Stimulated activated naive CD4-positive, alpha-beta T cell (primary cell): ENCODE measurements at places on chromosomes 7 and 10.
A peak's percentile ranks its signal among the peaks of the same experiment; 100 is the strongest.

GRCh38 chr10:83990126-83990525 lies 149.2 kb upstream of the GHITM start:
- no peak for DNase-seq

DNA sequence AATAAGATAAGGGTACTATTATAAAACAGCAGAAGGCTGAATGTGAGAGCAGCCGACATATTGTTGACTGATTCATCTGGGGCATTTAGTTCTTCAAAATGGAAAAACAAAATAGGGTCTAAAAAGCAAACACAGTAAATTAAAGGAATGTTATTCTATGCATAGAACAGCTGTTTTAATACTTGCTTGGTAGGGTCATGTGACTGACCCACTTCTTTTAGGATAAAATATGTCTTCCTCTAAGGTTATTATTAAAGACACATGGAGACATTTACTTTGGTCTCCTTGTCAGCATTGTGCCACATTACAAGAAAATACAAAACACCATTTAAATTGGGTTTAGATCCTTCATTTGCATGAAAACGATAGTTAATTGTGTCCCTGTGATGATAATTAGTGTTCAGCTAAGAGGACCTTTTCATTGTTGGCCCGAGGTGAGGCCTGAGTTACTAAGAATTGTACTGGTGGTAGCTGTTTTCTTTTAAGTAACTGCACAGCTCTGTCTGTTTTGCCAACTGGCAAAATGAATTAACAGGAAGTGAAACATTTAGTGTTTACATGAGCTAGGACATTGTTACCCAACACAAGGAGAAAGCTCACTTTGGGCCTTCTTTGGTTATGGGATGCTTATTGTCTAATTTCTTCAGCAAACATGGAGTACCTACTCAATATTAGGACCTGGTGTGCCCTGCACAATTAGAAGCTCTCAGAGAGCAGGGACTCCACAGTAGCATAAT lies 764.4 kb downstream of the LRMDA start:
- no peak for DNase-seq

GRCh38 chr10:4213441-4213840 lies 428.4 kb upstream of the KLF6 start:
- DNase-seq, result no peak

GRCh38 chr10:128001363-128001745 lies 94.5 kb downstream of the PTPRE start:
- no peak for DNase-seq

GRCh38 chr10:44636625-44637024 lies 251.7 kb upstream of the CXCL12 start:
- DNase-seq, result no peak

- DNase-seq, result no peak
Measured at GRCh38 chr7:3301449-3301731, 338 bp downstream of the SDK1 start.

GRCh38 chr10:73840403-73841060 lies 29.1 kb upstream of the NDST2 start:
- DNase-seq, result no peak

- DNase-seq, result no peak
Measured at GRCh38 chr10:77157248-77158019, 480.2 kb downstream of the KCNMA1 start.

- DNase-seq, result no peak
Measured at GRCh38 chr10:80132299-80133139, at the start of gene PLAC9. TSS of gene PLAC9 (plus strand) at chr10:80132730. CDS start at chr10:80132763, 33 bp downstream.

DNA sequence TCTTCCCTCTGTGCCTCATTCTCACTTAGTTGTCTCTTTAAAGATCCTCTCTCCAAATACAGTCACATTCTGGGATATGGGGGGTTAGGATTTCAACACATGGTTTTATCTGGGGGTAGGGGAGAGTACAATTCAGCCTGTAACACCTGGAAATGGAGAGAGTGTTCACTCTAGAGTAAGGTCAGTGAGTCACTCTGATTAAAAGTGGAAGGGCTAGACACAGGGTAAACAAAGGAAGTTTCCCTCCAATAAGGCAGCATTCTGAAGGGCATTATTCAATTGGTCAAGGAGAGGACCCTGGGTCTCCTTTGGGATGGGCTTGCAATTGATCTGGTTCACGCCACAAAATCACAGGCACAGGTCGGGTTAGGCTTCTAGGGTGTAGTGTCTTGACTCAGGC lies 232.8 kb upstream of the NPSR1 start:
- no peak for DNase-seq

DNA sequence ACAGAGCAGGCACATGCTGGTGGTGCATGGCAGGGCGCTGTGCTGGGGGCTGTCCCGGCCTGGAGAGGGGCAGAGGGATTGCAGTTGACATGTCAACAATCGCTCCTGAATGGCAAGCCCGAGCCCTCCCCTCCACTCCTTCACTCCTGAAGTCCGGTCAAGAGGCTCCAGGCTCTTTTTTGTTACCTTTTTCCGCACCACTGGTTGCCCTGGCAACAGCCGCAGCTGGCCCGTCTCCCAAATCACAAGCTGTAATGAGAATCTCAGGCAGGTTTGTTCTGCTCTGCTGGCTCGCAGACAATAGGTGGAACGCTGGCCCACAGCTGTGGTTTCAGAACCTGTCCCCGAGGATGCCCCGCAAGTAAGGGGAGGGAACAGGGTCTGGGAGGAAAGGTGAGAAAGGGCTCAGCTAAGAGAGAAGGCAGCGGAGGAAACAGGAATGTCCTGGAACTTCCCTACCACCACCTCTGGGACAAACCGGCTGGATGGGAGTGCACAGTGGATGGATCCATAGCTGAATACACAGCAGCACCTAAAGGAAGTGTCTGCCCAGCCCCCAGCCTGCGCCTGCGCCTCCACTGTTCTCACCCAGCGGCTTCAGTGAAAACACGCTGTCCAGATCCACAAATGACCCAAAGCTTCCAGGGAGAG lies 58.9 kb downstream of the CALML3 start:
- DNase-seq, result no peak

DNA sequence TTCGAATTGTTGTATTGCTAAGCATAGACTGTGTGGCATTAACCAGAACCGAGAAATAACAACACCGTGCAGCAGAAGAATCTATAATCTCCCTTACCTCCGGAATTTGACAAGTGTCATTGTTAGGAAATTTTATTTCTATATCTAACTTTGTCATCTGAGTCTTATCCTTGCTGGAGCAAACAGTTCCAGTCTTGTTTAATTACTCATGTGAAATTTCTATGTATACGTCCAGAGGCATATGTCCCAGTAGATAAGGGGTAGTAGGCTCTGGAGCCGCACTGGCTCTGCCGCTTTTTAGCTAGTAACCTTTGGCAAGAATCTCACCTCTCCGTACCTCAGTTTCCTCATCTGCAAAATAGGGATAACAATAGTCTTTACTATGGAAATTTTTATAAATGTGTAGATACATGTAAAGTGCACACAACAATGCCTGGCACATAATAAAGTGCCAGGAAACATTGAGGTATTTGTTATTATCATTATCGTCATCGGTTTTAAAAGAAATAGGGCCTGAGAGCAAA lies 228.6 kb downstream of the VTI1A start:
- no peak for DNase-seq

- DNase-seq, result no peak
Measured at GRCh38 chr10:79494871-79495705, 17.2 kb upstream of the EIF5AL1 start.

DNA sequence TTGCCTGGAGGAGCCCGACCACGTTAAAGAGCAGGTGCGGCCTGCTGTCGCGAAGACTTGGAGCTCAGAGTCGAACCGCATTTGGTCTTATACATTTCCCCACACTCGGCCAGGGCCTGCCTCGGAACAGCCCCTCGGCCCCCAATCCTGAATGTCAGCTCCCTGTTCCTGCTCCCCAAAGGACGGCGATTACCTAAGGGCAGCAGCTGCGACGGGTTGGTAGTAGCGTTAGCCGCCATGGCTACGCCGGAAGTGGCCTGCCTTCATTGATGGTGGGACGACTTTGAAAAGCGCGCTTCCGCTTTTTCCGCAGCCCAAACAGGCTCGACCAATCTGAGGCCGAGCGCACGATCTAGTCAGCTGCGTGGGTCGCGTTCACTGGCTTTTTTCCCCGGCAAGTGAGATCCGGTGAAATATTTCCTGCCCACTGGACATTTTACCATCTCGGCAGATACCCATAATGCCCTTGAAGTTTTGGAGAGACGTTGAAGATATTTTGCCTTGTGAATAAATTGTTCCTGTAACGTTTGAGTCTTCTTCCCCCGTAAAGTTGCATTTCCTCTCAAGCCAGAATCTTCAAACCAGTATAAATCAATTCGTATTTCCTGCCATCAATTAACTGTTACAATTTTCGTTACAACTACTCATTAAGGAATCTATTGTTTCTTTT lies at the start of gene LSM5:
Gene LSM5, minus strand, starts transcription at position 254 of the 670 bp plus-strand sequence. Its CDS starts 15 bp downstream, at position 239.
- peak; percentile 91 for DNase-seq

- DNase-seq, result no peak
Measured at GRCh38 chr10:129810-130209, 5.4 kb upstream of the ZMYND11 start.

DNA sequence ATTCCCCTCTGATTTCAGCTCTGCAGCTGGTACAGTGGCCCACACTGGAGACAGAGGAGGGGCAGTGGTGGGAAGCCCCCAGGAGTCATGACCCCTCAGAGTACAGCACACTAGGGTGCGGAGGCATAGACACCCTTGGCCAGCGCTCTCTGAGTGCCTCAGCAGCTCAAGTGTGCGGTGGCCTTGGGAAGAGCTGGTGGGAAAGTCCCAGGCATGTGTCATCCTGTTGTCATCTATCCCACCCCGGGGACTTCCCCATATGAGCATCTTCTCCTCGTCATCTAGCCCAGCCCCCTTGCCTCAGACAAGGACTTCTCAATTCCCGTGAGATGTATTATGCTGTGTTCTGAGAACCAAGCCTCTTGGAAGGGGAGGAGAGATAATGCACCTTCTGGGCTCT lies 15.6 kb upstream of the PPIF start:
- DNase-seq, result peak; percentile 8

- DNase-seq, result no peak
Measured at GRCh38 chr10:7580520-7580919, 86.2 kb downstream of the ITIH5 start.

- DNase-seq, result no peak
Measured at GRCh38 chr10:35555962-35556930, 48.9 kb upstream of the GJD4 start.

DNA sequence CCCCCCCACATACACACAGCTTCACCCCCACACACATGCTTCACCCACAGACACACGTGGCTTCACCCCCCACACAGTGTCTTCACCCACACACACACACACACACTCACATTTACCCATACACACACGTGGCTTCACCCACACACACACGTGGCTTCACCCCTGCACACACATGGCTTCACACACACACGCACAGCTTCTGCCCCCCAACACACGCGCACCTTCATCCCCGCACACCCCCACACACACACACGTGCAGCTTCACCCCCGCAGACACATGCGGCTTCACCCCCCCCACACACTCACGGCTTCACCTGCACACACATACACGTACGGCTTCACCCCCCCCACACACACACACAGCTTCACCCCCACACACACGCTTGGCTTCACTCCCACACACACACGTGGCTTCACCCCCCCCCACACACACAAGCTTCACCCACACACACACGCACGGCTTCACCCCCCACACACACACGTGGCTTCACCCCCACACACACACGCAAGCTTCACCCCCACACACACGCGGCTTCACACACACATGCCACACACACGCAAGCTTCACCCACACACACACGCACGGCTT lies 82.4 kb downstream of the NKX6-2 start:
- no peak for DNase-seq

- no peak for DNase-seq
Measured at GRCh38 chr7:158396982-158397862, 190.4 kb downstream of the PTPRN2 start.

DNA sequence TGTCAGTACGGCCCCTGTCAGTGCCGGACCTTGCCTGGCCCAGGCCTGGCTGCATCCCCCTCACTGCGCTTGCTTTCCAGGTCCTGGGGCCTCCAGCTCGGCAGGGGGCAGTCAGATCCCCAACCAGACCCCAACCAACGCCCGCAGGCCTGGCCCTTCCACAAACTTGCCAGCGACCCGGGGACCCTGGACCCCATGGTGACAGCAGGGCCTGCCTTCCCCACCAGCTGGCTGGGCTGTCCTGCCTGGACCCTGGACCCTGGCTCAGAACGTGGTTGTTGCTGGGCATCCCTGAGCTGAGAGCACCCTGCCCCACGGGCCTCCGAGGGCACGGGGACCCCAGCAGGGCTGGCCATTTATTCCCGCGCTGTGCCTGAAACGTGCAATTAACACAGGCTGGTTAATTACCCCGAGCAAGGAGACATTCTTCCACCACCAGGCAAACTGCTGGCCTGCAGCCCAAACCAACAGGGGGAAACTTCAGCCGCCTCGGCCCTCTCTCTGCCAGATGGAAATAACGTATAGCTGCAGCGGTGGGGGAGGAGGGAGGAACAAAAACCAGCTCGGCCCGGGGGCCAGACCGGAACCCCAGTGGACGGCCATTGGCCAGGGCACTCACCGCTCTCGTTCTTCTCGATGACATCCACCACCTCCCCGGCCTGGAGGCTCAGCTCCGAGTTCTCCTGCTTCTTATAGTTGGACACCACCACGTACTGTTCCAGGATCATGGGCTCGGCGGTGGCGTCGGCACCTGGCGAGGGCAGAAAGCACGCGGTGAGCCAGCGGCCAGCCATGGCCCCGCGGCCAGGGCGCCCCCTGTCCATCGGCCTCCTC lies 167.1 kb downstream of the NEURL1 start:
- DNase-seq, result no peak

DNA sequence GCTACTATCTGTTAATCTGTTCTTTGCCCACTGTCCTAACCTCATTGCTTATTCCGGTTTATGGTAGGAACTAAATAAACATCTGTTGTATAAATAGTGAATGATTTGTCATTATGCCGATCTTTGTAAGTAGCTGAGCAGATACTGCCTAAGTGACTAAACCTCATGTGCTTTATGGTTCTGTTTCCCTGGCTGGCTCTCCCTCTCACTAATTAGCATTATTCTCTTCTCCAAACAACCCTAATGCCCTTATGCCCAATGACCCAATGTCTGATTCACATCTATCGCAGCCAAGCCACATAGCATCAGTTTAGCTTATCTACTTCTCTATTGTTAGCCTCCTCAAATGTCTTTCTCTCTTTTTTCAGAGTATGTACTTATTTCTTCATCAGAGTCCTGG lies 462.3 kb upstream of the POT1 start:
- no peak for DNase-seq

GRCh38 chr7:95917634-95918033 lies 145.3 kb downstream of the DYNC1I1 start:
- no peak for DNase-seq
